ENCODE measurements at places on chromosomes 6 and 20.
A peak's percentile ranks its signal among the peaks of the same experiment; 100 is the strongest.

- DNase-seq: no peak
These were observed 8.9 kb downstream of the SNHG17 start for GRCh38 chr20:38426006-38426897.

DNA sequence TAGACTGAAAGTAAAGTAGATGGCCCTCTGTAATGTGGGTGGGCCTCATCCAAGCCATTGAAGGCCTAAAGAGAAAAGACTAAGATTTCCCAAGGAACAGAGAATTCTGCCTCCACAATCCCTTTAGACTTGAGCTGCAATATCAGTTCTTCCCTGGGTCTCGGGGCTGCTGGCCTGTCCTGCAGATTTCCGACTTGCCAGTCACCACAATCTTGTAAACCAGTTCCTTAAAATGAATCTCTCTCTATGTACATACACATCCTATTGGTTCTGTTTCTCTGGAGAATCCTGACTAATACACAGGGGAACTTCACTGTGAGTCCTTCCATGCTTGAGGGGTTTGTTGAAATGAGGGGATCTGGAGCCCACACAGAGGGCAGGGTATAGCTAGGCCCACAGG is 12.9 kb downstream of the CCDC170 start:
- DNase-seq: no peak

- DNase-seq: peak; percentile 54
These were observed 499 bp downstream of the TTI1 start for GRCh38 chr20:38032585-38033329.

DNA sequence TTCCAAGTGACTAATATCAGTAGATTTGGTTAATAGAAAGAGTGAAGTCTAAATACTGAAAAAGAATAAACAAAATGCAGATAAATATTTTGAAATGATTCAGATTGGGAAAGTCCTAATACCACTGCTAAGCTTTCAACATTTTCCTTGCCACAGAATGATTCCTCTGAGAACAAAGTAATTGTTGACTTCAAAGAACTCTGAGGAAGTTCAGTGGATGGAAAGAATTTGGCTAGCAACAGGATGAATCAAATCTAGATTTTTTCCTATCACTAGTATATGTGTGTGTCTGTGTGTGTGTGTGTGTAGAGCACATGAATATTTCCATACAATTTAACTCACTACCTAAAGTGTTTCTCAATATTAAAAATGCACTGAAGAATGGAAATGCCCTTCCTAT is 107.9 kb upstream of the PREP start:
- no peak for DNase-seq

DNA sequence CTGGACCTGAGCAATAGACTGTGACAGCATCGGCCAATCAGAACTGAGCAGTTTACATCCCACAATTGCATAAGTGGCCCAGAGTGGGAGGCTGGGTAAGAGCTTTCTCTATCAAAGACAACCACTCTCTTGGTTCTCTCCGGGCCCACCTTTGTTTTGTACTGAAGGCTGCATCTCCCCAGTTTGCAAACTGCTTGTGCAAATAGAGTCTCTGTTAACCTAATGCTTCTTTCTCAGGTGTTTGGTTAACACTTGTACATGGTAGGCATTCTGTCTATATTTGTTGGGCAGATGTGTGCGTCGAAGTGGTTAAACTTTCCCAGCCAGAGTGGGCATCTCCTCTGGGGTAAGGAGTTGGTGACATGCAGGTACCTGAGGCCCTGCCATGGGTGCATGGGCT is 177.1 kb downstream of the CDH26 start:
- DNase-seq: no peak

DNA sequence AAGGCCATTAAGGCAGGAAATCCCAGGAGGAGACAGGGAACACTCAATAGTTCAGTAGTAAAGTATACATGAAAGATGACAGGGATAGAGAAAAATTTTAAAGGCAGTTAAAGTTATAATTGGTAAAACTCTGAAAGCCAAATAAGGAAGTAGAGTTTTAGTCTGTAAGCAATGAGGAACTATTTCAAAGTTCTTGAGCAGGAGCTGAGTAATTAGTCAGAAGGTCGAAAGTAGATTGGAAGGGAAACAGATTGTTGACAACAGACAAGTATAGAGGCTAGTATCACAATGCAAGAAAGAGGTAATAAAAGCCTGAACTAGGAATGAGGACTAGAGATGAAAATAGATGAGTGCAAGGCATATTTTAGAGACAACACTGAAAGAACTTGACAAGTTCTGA is 150.3 kb downstream of the CDK19 start:
- no peak for DNase-seq

GRCh38 chr6:63714091-63714490 is 78.5 kb downstream of the PHF3 start:
- no peak for DNase-seq

GRCh38 chr6:125222531-125223455 is 69.2 kb downstream of the TPD52L1 start:
- no peak for DNase-seq

- DNase-seq: no peak
These were observed 108.9 kb downstream of the THEMIS start for GRCh38 chr6:127791779-127792528.

- peak; percentile 57 for DNase-seq
These were observed 630 bp downstream of the LIME1 start for GRCh38 chr20:63736893-63737694.

DNA sequence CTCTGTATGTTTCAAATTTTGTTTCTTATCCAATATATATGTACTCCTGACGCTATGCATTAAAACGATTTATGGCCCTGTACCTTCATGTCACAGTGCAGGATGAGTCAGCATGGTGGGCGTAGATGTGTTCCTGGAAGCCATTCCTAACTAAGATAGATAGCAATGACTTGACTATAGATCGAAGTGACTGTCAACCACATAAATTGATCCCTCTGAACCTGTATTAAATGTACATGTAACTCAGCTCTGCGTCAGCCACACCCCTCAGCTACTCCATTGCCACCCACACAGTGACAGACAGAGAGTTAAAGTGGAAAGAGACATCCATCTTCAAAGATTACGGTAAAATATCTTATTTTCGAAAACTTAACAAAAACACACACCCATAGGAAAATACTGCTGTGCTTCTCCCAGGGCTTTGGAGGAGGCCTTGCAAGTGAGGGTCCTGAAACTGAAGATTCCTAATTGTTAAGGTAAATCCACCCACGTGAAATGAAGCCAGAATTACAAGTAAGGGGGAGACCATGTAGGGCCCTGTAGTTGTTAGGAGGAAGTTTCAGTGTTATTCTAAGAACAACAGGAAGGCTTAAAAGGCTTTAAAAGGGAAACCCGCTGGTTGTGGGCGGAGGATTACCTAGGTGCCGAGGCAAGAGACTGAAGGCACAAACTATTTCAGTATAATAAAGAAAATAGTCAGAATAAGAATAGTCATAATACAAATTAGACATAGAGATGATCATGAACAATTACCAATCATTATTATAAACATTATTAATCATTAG is 10.3 kb upstream of the RAD21L1 start:
- DNase-seq: no peak

- DNase-seq: no peak
These were observed 329.8 kb upstream of the FLRT3 start for GRCh38 chr20:14667226-14667625.

DNA sequence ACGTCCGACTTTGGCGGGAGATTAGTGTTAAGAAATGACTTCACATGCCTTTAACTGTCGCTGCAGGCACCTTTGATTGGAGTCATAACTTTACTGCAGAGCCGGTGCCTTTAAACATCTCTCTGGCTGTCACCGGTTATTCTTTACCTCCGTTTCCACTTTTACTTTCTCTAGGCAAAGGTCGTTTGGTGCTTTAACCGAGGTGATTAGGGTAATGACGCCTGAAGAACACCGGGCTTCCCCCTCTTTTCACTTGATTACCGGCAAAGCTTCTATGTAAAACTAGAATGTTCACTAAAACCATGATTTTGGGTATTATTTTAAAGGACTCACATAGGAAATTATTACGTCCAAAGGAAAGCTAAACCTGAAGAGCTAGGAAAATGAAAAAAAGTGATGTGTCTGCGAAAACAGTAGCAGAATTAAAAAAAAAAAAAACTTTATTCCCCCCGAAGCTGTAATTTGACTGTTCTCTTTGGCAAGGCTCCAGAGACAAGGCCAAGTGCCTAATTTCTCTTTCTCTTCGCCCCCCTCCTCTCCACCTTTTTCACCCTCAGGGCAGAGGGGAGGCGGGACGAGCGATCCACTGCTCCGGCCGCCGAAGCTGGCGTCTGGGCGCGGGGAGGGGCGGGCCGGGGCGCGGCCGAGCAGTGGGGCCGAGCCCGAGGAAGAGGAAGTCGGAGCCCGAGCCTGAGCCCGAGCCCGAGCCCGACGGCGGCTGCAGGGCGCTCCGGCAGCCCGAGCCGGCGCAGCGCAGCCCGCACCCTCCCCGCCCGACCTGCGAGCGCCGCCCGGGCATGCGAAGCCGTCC is at the start of gene PLEKHG1:
TSS of gene PLEKHG1 (plus strand) at position 687 of the 811 bp plus-strand sequence. CDS start 133,797 bp downstream, outside the sequence.
- peak; percentile 90 for DNase-seq

DNA sequence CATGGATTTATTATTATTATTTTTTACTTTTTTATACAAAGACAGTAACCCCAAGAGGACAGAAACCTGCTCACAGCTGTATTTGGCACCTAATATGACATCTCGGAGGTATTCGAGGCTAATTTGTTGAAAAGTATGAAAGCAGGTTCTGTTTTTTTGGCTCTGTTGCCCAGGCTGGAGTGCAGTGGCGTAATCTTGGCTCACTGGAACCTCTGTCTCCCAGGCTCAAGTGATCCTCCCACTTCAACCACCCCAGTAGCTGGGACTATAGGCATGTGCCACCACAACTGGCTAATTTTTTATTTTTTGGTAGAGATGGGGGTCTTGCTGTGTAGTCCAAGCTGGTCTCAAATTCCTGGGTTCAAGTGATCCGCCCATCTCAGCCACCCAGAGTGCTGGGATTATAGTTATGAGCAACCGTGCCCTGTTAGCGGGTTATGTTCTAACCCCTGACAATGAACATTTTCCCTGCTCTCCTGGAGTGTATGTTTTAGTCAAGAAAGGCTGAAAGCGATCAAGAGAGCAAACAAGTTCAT is 53.7 kb upstream of the ZNF217 start:
- DNase-seq: no peak

DNA sequence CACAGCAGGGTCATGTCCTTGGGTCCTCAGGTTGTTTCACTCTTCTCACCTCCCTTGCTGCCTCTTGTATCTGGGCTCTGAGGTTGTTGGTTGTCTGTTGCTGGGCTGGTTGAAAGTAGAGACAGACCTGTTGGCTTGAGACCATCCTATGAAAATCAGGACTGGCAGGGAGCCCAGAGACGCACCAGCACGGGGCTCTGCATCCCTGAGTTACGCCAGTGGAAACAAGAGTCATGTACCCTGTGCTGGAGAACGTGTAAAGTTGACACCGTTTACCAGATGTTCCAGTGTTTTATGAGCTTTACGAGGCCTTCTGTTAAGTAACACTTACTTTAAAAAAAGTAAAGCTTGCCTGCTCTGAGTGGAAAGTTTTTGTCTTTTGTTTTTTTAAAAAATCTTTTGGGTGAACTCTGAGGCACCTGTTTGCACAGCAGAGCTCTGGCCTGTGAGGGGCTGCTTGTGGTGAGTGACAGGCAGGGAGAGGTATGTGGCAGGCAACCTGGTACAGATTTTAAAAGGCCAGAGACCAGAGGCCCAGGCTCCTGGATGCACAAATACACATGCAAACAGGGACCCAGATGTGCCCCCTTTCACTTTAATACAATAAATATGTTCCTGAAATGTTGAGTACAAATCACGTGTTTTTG is 260.0 kb upstream of the SUPT3H start:
- peak; percentile 51 for DNase-seq

DNA sequence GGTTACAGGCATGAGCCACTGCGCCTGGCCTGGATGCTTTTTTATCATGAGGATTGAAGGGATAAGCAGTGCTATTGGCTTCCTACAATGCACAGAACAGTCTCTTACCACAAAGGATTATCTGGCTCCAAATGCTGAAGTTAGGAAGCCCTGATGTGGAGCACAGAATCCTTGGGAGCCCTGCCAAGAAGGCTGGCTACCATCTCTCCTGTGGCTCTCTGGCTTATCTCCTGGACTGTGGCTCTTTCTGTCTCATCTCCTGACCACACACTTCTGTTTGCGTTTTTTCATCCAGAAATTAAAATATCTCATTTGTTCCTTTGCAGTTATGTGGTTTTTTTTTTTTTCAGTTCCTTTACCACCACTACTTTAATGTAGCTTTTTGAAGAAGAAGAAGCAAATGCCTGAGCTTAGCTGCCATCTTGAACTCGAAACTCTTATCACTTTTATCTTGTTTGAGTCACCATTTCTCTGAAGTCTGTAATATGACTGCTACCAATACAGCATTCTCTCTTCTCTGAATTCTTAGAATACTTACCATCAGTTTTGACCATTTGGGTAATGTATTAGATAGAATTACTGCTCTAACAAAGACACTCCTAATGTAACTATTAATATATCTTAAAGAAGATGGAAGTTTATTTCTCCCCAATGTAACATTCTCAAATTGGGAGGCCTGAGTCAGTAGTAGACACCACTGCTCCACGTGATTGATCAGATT is 1044.7 kb downstream of the KIF16B start:
- DNase-seq: no peak

- peak; percentile 79 for DNase-seq
These were observed 306.9 kb downstream of the DHX35 start for GRCh38 chr20:39268981-39269461.

DNA sequence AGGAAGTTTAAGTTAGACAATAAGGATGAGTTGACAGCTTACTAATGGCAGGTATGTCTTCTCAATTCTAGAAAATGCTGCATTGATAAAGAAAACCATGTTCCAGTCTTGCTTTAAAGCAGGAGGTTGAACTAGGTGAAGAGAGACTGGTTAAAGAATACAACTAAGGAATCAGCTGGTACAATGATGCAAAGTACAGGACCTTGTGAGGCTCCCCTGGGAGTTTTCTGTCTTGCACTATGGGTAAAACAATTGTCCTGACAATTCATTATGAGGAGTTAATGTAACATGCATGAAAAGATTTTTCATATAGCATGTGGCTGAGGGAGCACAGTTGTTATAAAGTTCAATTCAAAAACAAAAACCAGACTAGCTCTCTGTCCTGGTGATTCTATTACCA is 157.2 kb downstream of the BMP2 start:
- no peak for DNase-seq

DNA sequence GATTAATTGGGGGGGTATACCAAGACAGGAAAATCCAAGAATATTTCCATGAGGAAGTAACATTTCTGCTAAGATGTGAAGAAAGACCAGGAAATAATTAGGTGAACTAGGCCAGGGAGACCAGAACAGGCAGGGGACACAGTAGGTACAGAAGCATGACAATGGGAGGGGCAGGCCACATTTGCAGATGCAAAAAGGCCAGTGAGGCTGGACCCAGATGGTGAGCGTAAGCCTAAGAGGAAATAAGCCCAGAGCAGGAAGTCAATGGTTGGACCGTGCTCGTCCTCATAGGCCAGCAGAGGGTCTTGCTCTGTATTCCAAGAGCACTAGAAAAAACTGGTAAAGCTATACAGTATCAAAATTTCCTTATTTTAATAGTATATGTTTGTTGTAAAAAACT is 9.4 kb downstream of the CEP162 start:
- no peak for DNase-seq

Measured in islet precursor cell (in vitro differentiated cells).